ENCODE measurements at places on chromosomes 5 and 9. TPM values are rescaled to one million over a fixed set of nuclear protein-coding genes. Genes with fewer than 3 reads are reported as not detected.

- no peak for DNase-seq
Measured at GRCh38 chr9:134774410-134774809, 106.2 kb upstream of the FCN2 start.

CDH9 gene
- total RNA-seq, result not detected

PRR16 gene
- total RNA-seq, result 2.9 TPM

DNA sequence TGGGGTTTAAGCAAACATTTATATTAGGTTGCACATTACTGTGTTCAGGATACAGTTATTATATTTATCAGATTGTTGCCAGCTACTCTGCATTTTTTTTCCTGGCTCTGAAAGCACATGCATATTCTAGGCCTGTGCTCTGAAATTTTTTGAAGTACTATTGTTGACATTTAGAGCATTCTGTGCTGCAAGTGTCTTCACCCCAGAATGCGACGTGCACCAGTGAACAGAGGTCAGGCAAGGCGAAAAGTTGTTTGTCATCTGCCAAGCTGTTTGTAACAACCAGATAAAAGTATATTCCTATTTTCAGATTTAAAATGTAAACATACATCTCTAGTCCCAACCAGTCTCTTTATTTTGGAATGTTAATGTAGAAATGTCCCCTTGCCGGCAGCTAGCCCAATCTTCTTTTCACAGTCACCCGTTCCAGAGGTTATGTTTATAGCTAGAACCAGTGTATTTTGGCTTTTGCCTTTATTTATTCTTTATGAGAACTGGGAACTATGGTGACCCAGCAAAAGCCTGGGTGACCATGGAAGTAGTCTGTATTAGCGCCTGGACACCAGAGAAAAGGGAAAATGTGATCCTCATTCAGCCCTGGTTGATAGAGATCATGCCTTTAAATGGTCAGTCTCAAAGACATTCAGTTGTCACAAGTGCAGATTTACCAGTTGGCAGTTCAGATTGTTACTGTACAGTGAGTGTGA lies 84.6 kb downstream of the NDUFAF2 start:
- no peak for DNase-seq

PLPP7 gene
- 9.7 TPM for total RNA-seq

CNTNAP3B gene
- 4.9 TPM for total RNA-seq

DNA sequence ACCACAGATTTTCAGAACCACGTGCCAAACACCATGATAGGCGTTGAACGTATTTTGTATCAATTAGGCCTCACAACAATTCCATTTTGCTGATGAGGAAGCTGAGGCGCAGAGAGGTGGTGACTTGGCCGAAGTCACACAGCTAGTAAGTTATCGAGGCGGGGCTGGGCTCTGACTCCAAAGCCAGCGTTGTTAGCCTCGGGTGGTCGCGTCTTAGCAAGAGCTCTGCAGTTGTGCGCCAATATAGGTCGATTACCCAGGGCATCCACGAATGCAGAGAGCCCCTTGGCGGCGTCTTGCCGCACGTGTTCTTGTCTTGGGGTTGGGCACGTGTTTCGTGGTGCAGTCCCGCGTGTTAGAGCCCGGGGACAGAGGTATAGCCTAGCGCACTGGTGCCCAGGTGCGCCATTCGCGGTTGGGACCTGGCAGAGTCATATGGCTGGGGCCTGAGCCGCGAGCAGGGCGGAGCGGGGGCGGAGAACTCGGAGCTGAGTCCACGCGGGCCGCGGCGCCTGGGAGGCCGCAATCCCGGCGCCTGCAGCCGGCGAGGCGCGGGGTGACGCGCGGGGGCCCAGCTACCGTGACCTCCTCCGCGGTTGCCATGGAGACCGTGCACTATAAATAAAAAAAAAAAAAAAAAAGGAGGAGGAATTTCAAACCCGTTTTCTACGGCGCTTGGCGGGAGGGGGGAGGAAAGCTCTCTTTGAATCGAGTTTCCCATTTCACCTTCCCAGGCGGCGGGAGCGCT lies 62.3 kb downstream of the CXXC5 start:
- peak; percentile 69 for DNase-seq

C5orf52 gene
- 5.7 TPM for total RNA-seq

CANX gene
- 485 TPM for total RNA-seq

DNA sequence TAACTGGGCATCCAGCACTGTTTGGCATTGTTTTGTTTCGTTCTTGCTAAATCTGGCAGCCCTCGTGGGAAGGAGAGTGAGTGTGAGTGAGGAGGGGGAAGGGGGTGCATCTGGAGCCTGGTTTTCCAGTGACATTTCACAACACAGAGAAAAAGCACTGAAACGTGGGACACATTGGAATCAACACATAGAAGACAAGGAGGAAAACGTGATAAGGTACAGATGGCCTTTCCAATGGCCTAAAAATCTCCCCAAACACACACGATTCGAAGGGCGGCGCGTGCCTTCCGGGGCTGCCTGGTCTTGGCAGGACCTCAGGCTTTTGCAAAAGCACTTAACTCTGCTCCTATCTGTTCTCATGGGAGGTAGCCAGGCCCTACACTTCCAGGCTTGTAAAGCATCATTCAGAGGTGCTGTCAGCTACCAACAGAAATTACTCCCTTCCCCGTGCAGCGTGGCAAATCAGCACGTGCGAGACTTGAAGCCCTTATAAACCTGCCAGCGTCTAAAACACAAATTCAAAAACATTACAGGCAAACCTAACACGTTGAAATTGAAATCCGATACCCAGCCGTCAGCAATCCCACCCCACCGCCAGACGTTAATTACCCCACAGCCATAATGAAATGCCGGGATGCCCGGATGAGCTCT lies 129.4 kb downstream of the OLFM1 start:
- DNase-seq, result no peak

GRCh38 chr9:106970976-106971457 lies 108.1 kb downstream of the ZNF462 start:
- no peak for DNase-seq

IFNA17 gene
- total RNA-seq, result not detected

GRCh38 chr9:124805186-124805585 lies 28.3 kb downstream of the OLFML2A start:
- no peak for DNase-seq

- DNase-seq, result no peak
Measured at GRCh38 chr9:22452415-22453010, 5.9 kb downstream of the DMRTA1 start.

GRCh38 chr9:127116957-127117356 lies 5.5 kb downstream of the ANGPTL2 start:
- DNase-seq, result no peak

DNA sequence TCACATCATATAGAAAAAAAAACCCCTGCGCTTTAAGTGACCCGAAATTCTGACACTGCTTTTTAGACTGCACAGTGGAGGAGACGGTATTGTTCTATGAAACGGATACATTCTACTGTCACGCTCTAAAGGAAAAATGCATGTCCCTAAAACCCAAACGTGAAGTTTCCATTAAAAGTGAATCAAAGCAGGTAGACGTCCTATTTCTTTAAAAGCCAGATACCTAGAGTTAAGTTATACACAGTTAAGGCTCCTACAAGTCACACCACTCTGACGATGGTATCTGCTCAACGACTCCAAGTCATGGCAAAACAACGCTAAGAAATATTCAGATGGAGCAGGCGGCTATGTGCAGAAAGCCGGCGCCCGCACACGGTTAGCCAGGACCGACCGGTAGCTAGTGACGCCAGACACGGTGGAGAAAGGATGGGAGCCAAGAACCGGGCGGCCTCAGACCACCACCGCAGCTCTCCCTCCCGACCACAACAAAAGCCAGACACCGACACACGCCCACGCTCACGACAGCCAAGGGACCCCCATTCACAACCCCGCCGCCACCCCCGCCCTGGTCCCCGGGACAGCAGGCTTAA lies 734 bp downstream of the SKP1 start:
- no peak for DNase-seq

DNA sequence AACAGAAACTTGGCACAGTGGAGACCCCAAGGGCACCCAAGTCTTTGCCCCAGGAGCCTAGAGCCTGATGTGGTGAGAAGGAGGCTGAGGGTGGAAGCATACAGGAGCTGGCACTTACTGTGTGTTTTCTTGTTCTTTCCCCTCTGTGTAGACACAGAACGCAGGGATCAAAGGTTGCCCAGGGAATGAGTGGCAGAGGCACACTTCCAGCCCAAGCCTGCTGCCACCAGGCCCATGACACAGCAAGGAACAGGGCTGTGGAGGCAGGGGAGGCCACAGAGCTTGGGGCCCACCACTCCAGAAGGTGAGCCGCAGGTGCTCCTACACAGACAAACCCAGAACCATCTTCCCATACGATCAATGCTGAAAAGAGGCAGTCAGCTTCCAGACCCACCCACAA lies 73.9 kb upstream of the S1PR3 start:
- no peak for DNase-seq

DNA sequence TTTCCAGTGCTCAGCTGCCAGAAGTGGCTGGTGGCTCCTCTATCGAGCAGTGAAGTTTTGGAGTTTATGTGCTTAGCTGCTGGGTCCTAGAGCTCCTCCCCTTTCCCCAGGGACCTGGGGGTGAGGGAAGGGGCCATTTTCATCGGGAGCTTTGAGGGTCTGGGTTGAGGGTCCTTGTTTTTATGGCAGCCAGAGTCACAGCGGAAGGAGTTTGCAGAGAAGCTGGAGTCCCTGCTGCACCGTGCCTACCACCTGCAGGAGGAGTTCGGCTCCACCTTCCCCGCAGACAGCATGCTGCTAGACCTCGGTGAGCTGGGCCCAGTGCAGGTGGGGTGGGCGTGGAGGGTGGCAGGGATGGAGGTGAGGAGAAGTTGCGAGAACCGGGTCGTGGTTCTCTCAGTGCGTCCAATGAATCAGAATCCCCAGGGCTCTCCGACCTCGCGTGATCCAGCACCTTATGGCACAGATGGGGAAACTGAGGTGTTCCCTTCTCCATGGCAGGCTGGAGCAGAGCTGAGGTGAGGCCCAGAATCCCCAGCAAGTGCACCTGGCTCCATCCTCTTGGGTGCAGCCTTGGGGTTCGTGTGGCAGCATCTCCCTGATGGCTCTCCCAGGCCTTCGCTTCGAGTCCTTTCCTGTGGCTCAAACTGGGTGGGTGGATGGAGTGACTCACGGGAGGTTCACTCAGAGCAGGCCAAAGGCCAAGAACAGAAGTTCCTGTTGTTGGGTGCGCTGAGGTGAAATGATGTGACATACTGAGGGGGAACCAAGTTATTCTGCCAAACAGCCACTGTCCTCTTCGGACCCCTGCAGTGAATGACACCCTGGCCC lies 21.7 kb upstream of the DOLPP1 start:
- no peak for DNase-seq

GRCh38 chr5:168740092-168740800 lies 161.1 kb upstream of the PANK3 start:
- DNase-seq, result no peak

DUSP1 gene
- total RNA-seq, result 90.9 TPM

- no peak for DNase-seq
Measured at GRCh38 chr5:54624805-54625568, 107.4 kb downstream of the SNX18 start.

- no peak for DNase-seq
Measured at GRCh38 chr5:117999939-118000549, 988.3 kb downstream of the DTWD2 start.

SLC31A1 gene
- total RNA-seq, result 34.7 TPM

KIF4B gene
- not detected for total RNA-seq

- DNase-seq, result no peak
Measured at GRCh38 chr9:89878687-89879086, 273.9 kb downstream of the GADD45G start.

TUSC1 gene
- 16.6 TPM for total RNA-seq

DNA sequence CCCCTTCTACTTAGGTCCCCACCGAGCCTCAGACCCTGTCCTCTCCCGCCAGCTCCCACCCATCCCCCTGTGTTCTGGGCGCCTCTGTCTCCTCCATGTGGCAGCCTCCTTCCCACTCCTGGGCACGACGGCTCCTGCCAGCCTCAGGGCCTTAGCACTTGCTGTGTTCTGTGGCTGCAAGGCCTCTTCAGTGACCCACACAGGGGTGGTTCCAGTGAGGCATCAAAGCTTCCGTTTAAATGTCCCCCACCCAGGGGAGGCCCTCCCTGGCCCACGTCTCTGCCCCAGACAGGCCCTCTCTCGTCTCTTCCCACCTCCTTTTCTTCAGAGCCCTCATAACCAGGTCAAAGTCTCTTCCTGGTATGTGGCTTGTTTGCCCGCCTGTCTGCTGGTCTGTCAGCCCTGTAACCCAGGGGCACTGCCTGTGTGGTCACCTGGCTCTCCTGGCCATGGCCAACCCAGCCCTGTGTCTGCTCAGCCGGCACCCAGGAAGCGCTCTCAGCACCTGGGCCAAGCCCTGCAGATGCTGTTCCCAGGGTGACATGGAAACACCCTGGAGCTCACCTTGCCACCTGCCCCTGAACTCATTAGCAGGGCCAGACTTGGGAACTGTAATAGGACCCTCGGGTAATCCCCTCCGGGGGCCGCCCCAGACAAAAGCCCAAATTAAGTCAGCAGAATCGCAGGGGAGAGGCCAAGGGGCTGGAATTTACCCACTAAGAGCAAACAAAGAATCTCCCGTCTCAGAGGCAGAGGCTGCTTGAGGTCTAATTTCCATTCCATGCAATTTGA lies 33.7 kb downstream of the LHX3 start:
- no peak for DNase-seq

- peak; percentile 90 for DNase-seq
Measured at GRCh38 chr9:134333234-134333873, 7.1 kb downstream of the RXRA start.

BTNL8 gene
- 82.2 TPM for total RNA-seq

DNA sequence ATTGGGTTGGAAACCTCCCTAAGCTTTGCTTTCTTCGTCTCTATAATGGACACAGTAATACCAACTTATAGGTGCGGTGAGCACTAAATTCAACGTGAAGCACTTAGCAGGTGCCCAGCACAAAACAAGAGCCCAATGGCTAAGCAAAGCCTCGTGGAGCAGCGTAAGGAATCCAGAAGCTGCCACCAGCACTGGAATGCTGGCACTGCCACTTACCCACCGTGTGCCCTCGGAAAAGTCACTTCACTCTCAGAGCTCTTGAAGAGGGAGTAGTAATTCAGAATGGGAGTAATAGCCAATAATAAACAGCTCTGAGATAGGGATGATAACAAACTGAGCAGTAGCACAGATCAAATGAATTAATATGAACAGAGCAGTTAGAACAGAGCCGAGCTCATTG lies 16.4 kb downstream of the DAP start:
- no peak for DNase-seq

DNA sequence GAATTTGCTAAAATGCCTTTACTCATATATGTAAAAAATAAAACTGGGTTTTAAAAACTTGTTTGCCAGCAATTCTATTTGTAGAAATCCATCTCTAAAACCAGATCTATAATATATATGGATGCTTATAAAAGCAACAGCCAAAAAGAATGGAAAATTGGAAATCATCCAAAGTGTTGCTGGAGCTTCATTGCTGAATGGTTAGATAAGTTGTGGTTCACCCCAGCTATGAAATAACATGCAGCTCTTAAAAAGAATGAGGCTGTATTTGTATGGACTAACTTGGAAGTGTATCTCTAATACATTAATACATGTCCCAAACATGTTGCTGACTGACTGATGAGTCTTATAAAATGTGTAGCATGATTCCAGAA lies 76.2 kb downstream of the STK10 start:
- no peak for DNase-seq

TNFSF8 gene
- total RNA-seq, result 1.0 TPM

DOCK8 gene
- total RNA-seq, result 13.5 TPM

CHSY3 gene
- total RNA-seq, result 0.96 TPM

TAF11L5 gene
- total RNA-seq, result not detected

OR1Q1 gene
- total RNA-seq, result not detected

Measured in mucosa of descending colon (tissue), 3 donors.